ENCODE measurements at places on chromosomes 2 and 18.

DNA sequence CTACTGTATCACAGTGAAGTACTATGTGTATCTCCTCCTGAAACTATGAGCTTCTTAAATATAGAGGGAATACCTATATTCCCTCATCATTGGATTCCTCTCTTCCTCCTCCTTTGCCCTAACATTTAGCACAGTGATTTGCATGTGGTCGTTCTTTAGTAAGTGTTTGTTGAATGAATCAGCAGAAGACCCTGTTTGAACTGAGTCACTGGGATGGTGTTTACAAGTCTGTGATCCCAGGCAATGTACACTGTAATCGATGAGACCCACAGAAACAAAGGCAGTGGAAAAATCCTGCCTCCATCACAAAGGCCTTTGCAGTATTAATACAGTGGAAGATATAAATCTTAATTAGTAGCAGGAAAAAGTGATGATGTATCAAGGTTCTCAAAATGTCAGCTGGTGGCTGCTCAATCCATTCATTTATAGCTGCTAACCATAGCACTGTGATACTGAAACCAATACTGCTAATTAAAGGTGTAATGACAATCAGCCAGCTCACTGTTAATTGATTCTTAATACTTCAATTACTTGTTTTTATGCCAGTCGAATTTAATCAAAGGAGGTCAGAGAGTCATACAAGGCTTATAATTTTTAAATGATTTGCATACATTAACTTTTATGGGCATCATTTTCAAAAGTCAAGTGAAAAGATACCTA, 20.8 kb upstream of the MYO3B start:
- no peak for DNase-seq

GRCh38 chr2:130821867-130822266, 14.8 kb upstream of the ARHGEF4 start:
- DNase-seq: no peak

- DNase-seq: no peak
Measured at GRCh38 chr2:14723684-14724083, 91.2 kb downstream of the LRATD1 start.

GRCh38 chr2:191321861-191322662, 76.9 kb downstream of the MYO1B start:
- no peak for DNase-seq

DNA sequence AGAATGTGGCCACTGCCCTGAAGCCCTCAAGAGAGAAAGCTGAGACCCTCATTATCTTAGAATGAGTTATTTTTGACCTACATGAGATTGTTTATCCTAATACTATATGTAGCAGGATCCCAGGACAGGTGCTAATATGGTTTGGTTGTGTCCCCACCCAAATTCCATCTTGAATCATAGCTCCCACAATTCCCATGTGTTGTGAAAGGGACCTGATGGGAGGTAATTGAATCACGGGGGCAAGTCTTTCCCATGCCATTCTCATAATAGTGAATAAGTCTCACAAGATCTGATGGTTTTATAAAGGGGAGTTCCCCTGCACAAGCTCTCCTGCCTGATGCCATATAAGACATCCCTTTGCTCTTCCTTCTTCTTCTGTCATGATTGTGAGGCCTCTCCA, 76.8 kb downstream of the CCBE1 start:
- no peak for DNase-seq

- no peak for DNase-seq
Measured at GRCh38 chr2:239644011-239644410, 243.2 kb upstream of the HDAC4 start.

- DNase-seq: no peak
Measured at GRCh38 chr2:23679044-23679443, 247.9 kb downstream of the ATAD2B start.

GRCh38 chr2:186559848-186560247, 30.0 kb upstream of the ITGAV start:
- no peak for DNase-seq

DNA sequence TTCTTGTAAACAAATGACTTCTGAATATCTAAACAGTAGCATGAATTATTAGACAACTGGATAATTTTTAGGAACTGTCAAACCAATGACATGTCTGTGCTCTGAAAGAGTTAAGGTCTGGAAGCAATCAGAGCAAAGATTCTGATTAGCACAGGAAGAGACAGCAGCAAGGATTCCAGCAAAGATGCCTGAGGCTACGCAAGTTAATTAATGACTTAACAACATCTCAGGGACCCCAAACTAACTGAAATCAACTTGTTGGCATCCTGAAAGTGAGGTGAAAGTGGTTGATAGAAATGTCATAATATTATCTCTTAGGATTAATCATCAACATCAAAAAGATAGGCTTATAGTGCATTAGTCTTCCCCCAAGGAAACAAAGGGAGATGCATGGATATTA, 123.3 kb upstream of the TMEM200C start:
- DNase-seq: no peak

DNA sequence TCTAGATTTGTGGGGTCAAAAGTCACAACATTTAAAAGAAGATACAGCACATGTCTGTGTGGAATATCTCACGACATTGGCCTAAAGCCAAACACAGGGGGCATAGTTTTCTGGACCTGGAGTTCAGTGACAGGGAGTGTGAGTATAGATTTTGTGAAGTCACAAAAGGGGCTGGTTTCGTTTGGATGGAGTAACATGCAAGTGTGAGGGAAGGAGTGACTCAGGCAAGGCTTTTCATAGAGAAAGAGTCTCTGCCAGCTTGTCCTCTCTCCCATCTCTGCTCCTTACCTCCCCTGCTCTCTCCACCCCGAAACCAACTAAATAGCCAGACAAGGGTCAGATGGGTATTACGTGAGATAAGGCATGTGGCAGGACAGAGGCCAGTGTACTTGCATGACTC, 3.7 kb upstream of the EPAS1 start:
- DNase-seq: no peak

GRCh38 chr2:168286535-168286934, 39.1 kb upstream of the STK39 start:
- DNase-seq: no peak

DNA sequence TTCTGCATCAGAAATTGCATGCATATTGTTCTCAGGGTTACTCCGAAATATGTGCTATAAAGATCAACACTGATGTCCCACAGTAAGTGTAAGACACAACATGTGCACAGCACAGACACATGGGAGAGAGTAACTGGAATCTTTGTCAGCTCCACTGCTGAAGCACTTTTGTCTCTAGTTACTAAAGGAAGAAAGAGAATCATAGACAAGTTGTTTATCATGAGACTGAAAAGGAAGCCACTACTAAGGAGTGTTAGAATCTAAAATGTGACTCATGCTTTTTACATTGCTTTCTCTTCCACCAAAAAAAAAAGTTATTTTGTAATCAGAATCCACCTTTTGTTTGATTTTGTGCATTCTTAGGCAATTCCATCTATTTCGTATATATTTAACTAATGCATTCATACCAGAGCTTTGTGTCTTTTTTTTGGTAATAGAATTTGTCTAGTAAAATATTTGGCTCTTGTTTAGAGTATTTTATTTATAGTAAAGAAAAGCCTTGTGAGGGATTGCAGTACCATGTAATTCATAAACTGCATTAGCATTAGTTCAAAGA, 502.4 kb downstream of the FBXO15 start:
- no peak for DNase-seq

- DNase-seq: no peak
Measured at GRCh38 chr2:215352602-215353001, 40.7 kb downstream of the ATIC start.

DNA sequence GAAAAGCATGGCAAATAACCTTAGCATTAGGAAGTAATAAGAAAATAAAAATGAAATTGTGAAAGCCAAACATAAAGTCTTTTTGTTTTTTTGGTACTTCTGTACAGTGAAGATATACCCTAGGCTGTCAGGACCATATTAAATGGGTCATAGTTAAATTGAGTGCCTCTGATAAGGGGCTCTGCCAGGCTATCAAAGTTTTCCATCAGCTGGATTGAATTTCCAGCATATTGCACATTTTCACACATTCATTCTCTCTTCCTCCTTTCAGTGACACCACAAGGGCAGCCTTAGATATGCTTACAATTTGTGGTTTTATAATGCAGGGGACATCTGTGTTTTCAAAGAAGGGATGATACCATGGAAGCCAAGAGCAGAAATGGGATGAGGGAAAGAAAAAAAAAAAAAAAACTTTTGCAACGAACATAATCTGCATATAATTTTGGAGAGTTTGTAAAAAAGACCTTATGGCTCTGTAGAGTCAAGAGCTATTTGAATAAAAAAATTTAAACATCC, 109.3 kb upstream of the LYPD1 start:
- DNase-seq: no peak

GRCh38 chr2:136809998-136810397, 44.7 kb downstream of the THSD7B start:
- no peak for DNase-seq

- no peak for DNase-seq
Measured at GRCh38 chr2:120675460-120676130, 60.1 kb upstream of the GLI2 start.

GRCh38 chr2:150274108-150274507, 213.4 kb downstream of the RND3 start:
- DNase-seq: no peak

- DNase-seq: no peak
Measured at GRCh38 chr18:43970656-43971055, 693.4 kb upstream of the SYT4 start.

DNA sequence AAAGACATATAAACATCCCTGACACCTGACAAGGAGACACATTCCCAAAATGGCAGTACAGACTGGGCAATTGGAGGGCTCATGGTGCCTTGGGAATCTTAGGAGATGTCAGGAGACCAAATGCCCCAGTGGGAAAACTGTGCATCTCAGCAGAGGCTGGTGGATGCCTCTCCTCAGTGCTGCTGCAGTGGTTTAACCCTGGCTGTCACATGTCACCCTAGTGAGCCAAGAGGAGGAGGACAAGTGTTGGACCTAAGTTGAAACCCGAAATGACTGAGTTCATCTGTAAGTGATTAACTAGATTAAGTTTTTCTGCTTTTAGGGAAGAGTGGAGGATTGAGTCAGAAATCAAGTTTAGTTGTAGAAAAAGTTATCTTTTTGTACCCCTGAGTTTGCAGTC, 5.2 kb upstream of the NAGK start:
- DNase-seq: no peak

GRCh38 chr18:66510357-66511045, 93.4 kb downstream of the CDH19 start:
- DNase-seq: no peak

DNA sequence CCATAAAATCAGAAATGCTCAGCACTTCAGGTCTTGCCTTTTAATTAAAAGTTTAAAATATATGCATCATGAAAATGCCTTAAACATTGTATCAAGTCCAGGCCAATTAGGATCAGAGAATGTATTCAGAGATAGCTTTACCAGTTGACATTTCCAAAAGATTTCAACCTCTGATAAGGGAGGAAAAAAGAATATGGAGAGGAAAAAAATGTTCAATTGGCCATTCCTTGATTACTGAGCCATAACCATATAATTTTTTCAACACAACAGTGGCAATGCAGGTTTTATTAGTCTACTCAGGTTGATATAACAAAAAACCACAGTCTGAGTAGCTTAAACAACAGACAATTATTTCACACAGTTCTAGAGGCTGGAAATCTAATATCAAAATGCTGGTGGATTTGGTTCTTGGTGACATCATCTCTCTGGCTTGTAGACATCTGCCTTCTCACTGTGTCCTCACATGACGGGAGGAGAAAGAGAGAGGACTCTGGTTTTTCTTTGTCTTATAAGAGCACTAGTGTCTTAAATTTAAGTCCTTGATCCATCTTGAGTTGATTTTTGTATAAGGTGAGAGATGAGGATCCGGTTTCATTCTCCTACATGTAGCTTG, 111.9 kb downstream of the IRS1 start:
- DNase-seq: no peak

DNA sequence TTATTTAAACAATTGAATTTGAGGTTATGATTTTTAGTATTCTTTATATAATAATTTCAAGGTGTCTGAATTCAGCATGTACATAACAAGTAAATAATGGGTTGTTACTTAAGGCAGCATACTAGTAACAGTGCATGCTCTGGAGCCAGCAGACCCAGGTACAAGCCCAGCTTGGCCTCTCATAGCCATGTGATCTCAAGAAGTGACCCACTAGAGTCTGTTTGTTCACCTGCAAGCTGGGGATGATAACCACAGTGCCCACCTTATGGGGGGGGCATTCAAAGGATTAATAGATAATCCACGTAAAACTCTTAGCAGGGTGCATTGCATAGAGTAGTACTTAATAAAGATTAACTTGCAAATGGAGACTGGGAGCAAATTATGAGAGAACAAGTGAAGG, 163.6 kb downstream of the TRABD2A start:
- DNase-seq: no peak

GRCh38 chr2:223618172-223619035, 16.2 kb upstream of the SCG2 start:
- no peak for DNase-seq

DNA sequence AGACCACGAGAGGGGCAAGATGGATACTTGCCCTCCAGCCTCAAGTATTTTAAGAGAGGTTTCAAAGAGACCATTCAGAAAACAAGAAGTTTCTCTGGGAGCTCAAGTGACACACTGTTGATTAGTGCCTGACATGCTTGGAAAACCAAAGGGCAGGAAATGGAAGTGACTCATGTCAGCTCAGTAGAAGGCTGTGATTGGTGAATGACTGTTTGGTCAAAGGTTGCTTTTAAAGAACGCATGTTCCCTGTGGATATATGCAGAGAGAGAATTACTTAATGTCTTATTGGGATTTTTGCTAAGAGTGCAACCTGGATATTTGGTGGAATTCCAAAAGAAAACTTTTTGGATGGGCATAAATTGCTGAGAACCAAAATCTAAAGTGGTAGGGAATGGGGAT, 549.9 kb downstream of the XIRP2 start:
- no peak for DNase-seq

DNA sequence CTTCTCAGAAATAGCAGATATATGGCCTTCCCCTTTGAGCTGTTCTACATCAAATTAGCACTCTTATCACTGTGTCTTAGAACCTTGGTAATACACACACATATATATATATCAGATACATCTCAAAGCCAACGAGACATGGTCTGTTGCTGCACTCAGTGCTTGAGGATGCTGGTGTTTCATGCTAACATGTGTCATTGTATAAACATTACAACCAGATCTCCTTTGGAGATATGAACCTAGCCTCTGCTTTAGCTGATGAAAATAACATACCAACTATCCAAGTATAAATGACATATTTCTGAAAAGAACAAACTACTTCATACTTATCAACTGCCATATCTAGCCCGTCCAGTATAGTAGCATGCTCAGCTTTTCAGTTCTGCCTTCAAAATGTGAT, 226.7 kb upstream of the HNRNPA3 start:
- no peak for DNase-seq

- DNase-seq: no peak
Measured at GRCh38 chr18:62902776-62903175, 187.4 kb downstream of the PHLPP1 start.

GRCh38 chr18:23648456-23648855, 14.3 kb downstream of the ANKRD29 start:
- DNase-seq: no peak

DNA sequence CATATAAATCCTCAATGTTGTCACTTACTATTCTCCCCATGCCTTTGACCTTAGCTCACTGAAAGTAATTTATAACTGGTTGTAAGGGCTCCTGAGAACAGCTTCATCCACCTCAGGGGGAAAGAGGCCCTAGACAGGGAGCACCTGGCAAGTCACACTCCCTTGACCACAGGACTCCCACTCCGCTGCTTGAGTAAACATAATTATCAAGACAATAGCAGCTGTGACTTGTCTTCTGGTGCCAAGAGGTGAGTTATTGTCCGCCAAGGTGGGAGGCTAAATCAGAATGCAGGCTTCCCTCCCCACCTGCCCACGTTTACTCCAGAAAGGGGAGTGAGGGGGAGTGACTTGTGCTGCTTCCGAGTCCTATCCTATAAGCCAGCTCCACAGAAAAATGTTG, 230.6 kb upstream of the LRATD1 start:
- DNase-seq: no peak
